ENCODE measurements at places on chromosomes 4 and X.

DNA sequence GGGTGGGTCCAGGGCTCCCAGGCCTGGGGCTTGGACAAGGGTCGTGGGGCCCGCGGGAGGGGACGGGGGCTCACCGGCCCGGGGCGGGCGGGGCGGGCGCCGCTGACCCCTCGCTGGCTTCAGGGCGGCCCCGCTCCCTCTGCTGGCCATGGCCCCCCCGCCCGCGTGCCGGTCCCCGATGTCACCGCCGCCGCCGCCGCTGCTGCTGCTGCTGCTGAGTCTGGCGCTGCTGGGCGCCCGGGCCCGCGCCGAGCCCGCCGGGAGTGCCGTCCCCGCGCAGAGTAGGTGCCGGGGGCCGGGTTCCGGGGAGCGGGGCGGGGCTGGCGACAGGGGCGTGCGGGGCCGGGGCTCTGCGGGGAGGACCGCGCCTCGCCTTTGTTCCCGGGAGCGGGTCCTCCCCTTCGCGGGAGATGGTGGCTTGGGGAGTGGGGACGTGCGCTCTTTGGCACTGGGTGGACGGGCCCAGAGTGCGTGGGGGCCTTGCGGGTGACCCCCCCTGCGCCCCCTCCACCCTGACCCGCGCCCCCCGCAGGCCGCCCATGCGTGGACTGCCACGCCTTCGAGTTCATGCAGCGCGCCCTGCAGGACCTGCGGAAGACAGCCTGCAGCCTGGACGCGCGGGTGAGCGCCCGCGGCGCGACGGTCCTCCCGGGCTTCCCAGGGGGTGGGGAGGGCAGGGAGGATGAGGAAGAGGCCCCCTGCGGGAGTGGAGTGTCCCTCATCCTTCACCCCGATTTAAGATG lies 16.8 kb upstream of the NAT8L start:
- DNase-seq = peak; percentile 44

DNA sequence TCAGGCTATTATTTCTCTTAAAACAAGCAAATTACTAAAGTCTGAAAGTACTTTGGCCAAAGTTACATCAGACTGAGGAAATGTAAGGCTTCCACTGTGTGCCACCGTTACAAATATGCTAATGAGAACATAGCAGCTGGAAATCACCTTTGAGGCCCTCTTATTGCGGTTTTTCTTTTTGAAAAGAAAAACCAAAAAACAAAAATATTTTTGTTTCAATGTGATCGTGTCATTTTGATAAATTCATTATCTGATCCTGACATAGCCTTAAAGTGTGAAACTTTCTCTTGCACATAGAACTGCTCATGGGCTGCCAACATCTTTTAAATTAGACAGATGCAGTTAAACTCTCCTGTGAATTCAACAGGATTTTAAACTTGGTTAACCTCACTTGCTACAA lies 2.8 kb upstream of the TIFA start:
- DNase-seq = no peak

- DNase-seq = no peak
Measured at GRCh38 chrX:153627675-153628111, 19.3 kb upstream of the DUSP9 start.

GRCh38 chrX:1442016-1442665 lies 10.6 kb downstream of the ASMTL start:
- no peak for DNase-seq

DNA sequence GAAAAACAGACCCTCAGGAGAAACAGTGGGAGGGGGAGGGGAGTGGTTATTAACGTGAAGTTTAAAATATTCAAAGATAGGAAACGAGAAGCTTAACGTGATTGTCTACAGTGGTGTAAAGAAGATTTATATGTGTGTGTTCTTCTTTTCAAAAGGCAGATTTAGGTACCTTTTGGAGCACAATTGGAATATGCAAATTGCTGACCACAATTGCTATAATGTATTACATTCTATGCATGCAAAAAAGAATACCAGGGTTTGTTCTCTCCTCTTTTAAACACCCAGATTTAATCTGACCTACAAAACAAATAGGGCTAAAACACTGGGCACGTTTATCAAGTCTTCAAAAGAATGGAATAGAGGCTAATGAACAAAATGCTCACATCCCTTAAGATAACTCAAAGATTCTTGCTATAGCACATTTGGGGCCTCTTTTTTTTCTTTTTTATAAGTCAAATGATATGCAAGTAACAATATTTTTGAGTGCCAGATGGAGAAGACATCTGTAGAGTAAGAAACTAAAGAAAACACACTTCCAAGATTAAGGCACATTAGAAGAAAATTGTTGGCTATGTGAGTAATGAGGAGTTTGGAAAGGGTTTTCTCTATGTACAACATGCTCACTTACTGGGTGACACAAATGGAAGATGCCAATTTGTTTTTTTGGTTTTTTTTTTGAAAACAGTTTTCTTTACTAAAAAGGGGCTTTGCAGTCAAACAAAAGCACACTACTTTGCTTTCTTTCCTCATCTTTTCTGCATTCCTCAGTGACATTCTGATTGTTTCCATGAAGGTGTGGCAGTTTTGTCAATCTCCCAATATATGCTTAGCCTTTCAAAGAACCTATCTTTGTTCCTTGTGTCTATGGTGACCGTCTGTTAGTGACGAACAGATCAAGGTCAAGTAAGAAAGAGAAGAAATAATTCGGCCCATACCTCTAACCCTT lies 240.3 kb downstream of the PALLD start:
- DNase-seq = no peak

GRCh38 chr4:61204353-61205060 lies 4.4 kb downstream of the ADGRL3 start:
- DNase-seq = no peak

DNA sequence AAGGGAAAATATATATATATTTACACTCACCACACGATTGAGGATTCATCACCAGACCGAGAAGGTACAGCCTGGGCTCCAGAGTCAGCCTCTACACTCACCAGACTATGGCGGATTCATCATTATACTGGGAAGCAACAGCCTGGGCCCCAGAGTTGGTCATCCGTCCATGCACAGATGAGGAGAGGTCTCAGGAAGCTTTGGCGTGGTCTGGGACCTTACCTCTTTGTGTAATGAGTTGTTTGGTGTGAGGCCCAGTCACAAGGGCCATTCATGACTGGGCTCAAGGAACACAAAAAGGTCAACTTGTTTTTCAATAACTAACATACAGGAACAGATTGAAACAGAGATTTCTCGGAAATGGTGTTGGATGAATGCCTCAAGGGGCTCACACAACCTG lies 926.1 kb downstream of the FAM133A start:
- no peak for DNase-seq

- DNase-seq = no peak
Measured at GRCh38 chr4:163448540-163449203, 24.9 kb downstream of the TKTL2 start.

GRCh38 chr4:156771171-156771837 lies 200.3 kb downstream of the PDGFC start:
- no peak for DNase-seq

GRCh38 chr4:128862608-128863311 lies 53.3 kb downstream of the JADE1 start:
- DNase-seq = no peak

GRCh38 chrX:103254171-103254824 lies 657 bp downstream of the TCEAL8 start:
- peak; percentile 47 for DNase-seq

GRCh38 chr4:40046311-40046980 lies 10.2 kb upstream of the N4BP2 start:
- peak; percentile 62 for DNase-seq

DNA sequence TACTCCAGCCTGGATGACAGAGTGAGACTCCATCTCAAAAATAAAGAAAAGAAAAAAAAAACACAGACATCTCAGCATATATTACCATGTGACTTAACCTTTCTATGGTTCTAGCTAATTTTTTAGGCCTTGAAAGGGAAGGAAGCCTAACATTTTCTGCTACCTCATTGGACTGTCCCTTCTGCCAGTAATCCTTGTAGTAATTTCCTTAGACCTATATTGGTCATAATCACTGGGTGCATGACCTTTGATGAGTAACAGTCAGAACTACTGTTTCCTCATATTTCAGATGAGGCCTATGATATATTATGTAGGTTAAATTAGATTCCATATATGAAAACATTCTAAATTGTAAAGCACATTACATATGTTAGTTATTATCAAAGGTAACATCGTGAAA lies 9.6 kb downstream of the XIAP start:
- no peak for DNase-seq

DNA sequence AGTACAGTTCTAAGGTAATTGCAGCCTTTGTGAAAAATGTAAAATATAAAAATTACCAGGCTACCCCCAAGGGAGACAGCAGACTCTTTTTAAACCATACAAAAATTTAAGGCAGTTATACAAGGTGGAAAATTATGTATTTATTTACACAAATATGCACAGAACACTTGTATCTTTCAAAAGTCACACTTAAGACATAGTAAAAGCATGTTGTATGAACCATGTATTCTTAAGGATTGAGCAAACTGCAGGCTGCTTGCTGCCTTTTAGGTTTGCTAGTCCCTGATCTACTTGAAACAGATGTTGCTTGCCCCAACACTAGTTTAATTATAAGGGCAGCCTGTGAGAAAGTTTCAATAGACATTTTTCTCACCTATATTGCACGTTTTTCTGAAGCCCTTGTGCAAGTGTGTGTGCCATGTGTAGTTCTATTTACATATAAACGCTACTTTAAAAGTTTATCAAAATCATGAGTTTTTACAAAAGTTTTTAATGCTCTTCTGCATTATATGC lies 72.8 kb downstream of the PRSS12 start:
- DNase-seq = no peak

DNA sequence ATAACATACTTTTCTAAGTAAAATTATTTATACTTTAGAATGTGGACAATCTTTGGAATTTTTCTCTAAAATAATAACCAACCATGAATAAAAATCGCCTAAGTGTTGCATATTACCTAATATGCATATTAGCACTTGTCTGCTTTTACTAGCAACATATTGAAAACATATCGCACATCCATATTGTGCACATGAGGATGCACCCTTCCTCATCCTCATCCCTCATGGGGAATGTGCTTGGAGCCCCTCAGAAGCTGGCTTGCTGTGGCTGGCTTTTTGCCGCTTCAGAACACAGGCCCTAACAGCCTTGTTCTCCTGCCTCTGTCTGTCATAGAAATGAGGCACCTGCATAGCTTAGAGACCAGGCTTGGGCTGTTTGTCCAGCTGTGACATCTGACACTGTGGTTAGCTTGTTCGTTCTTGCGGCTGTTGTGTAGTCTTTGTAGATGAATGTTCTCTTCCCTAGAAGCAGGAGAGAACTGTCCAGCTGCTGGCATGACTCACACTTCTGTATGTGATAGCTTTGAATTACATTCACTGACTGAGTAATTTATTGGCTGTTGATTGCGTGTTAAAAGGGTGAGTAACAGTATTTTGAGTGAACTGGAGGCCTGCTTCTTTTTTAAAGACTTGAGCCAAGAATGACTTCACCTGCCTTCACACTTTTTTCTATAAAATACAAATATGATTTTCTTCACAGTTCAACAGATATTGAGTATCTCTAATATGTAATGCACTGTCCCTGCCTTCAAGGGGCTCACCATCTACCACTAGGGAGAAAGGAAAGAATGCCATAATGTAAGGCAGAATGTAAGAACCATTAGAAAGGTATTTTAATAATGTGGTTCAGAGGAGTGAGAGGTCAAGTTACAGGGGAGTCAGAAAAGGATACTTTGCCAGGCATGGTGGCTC lies 81.9 kb downstream of the HMGB2 start:
- DNase-seq = peak; percentile 32

DNA sequence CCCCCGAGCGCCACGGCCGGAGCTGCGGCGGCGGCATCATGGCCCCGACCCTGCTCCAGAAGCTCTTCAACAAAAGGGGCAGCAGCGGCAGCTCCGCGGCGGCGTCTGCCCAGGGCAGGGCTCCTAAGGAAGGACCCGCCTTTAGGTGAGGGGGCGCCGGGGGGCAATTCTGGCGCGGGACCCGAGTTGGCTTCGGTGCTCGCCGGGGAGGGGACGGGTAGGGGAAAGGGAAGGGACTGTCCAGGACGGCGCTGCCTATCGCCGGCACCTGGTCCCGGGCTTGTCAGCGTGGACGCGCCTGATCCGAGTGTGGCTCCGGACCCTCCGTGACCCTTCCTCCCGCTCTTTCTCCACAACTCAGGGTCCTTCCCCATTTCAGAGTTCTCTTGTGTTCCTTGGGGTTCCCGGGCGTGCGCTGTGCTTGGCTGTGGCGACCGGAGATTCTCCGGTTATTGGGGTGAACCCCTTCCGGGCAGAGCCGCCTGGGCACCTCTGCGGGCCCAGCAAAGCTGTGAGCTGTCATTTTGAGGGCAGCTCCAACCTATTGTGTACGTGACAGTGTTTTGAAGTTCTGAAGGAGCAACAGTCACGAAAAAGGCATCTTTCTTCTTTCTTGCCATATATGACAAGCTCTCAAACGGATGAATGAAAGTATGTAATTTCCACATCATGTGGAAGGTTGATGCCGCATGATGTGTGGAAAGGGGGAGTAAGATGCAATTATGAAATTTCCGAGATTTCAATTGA lies 522 bp downstream of the FNIP2 start:
- no peak for DNase-seq

DNA sequence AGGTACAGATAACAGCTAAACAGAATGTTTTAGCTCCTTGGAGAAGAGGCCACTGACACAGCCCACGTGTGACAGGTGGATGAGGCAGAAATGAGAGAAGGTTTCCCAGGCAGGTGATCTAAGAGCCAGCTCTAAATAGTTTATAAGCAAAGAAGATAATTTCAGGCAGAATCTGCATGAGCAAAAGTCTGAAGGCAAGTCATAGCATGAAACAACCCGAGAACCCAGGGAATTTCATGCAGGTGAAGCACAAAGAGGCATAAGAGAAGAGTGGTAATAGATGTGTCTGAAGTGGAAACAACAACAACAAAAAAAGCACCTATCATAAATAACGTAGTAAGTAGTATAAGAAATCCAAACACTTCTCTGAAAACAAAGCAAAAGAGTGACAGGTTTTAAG lies 275.8 kb upstream of the CPEB2 start:
- no peak for DNase-seq

GRCh38 chrX:64437665-64438064 lies 42.4 kb upstream of the MTMR8 start:
- no peak for DNase-seq

DNA sequence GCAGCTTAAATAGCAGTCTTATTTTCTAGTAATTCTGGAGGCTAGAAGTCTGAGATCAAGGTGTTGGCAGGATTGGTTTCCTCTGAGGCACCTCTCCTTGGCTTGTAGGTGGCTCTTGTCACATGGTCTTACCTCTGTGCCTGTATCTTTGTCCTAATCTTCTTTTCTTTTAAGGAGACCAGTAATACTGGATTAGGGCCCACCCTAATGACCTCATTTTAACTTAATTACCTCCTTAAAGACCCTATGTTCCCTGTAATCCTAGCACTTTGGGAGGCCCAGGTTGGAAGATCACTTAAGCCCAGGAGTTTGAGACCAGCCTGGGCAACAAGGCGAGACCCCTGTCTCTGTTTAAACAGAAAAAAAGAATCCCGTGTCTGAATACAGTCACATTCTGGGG lies 38.9 kb downstream of the ARHGAP10 start:
- no peak for DNase-seq

DNA sequence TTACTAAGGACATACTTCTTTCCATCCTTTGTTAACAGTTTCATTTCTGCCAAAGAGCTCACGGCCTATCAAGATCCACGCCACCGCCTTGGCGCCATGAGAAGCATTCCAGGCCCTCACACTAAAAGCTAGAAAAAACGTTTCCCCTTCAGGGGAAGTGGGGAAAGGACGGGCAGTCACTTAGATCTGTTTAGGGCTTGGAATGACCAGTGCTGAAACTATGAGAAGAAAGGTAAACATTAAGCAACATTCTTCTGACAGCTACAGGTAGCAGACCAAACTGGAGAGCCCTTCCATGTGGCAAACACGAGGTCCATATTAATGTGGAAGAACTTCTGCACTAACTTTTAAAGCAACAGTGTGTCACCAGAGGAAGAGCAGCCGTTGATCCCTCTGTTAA lies 146.7 kb downstream of the SH3KBP1 start:
- DNase-seq = peak; percentile 48

Measured in Caco-2 (cell line).